ENCODE measurements at places on chromosomes 3 and 15.

- DNase-seq, result no peak
These were observed 7.5 kb upstream of the POLR2M start for GRCh38 chr15:57698991-57699390.

GRCh38 chr3:178059119-178059518 lies 477.1 kb upstream of the KCNMB2 start:
- no peak for DNase-seq

DNA sequence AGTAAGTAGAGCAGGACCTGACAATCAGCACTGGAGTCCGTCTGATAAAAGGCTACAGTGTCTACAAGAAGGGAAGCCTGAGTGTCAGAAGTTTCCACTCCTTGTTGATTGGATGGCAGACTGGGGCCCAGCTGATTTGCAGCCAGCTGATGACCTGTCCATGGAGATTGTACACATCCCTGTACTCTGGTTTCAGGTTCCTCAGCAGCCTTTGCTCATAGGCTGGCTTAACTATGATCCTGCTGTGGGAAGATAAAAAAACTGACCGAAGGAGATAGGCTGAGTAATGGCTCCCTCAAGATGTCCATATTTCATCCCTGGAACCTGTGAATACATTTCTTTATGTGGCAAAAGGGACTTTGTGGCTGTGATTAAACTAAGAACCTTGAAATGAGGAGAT lies 11.7 kb upstream of the LACTB start:
- no peak for DNase-seq

GRCh38 chr3:30676424-30677346 lies 70.3 kb downstream of the TGFBR2 start:
- DNase-seq, result no peak

DNA sequence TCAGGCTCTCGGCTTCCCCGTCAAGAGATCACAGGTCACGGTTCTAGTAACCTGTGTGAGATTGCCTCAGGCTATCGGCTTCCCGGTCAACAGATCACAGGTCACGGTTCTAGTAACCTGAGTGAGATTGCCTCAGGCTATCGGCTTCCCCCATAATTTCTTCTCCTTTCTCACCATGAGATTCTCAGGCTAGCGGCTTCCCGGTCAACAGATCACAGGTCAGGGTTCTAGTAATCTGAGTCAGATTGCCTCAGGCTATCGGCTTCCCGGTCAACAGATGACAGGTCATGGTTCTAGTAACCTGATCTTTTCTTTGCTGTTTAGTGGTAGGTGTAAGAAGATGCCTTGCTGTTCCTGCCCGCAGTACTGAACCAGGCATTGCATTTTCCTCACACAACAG lies 418.2 kb upstream of the ZNF717 start:
- DNase-seq, result no peak

- no peak for DNase-seq
These were observed 17.2 kb downstream of the PLXNA1 start for GRCh38 chr3:127000119-127000518.

GRCh38 chr3:158709666-158710083 lies 22.6 kb downstream of the RARRES1 start:
- no peak for DNase-seq

DNA sequence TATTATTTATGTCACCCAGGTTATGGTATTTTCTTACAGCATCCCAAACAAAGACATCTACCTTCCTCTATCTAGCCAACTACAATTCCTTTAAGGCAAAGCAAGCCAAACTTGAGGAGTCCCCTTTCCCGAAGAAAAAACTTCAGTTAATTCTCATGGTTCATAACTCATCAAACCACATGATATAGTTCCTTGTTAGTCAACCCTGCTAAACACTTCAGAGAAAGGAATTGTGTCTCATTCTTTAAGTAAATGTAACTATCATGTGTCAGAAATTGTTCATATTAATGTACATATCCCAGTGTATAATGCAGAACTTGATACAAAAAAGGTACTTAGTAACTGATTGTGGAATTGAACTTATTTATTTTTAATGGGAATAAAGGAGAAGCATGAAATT lies 44.4 kb downstream of the ST3GAL6 start:
- DNase-seq, result no peak

- no peak for DNase-seq
These were observed 28.3 kb downstream of the PTH1R start for GRCh38 chr3:46905661-46906451.
